ENCODE measurements at places on chromosomes 7 and 10.
A peak's percentile ranks its signal among the peaks of the same experiment; 100 is the strongest.

GRCh38 chr7:76282344-76283253, 19.9 kb upstream of the HSPB1 start:
- no peak for DNase-seq

DNA sequence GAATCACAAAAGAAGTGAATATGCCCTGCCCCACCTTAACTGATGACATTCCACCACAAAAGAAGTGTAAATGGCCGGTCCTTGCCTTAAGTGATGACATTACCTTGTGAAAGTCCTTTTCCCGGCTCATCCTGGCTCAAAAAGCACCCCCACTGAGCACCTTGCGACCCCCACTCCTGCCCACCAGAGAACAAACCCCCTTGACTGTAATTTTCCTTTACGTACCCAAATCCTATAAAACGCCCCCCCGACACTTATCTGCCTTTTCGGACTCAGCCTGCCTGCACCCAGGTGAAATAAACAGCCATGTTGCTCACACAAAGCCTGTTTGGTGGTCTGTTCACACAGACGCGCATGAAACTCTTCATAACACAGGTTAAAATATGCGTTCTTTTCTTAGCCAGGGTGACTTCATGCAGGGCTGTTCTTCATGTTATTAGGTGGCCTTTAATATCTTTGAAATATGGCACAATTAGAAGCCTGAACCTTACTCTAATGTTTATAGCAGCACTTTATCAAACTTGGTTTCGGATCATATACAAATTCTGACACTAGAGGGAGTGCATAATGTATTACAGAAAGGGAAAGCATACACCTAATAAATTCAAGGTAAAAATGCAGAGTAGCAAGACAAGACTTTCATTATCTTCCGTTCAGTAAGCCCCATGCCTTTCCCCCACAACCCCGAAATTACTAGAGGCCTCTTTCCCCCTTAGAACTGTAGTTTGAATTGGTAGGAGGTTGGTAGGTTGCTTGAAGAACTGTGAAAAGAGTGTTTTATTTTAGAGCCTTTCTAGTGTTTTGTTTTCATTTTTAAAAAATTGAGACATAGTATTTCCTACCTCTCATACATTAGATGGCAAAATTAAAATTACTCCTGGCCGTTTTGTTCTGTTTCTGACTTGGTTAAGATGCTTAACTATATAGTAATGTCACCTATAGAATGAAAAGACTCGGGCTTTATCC, 117.9 kb downstream of the NPY start:
- no peak for DNase-seq

DNA sequence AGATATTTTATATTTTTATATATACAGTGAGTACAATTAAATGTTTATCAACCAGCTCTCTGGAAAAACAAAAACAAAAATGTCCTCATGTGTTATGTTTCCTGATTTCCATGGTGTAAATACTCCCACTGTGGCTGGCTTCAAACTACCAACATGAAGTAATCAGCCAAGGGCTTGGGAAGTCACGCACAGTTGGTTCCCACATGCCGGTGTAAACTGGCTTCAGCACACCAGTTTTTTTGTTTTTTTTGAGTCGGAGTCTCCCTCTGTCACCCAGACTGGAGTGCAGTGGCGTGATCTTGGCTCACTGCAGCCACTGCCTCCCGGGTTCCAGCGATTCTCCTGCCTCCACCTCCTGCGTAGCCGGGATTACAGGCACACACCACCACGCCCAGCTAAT, 11.8 kb downstream of the OSBPL3 start:
- no peak for DNase-seq

GRCh38 chr7:124777268-124777667, 11.7 kb upstream of the GPR37 start:
- DNase-seq = no peak

- no peak for DNase-seq
Measured at GRCh38 chr10:75528392-75528791, 97.0 kb downstream of the LRMDA start.

DNA sequence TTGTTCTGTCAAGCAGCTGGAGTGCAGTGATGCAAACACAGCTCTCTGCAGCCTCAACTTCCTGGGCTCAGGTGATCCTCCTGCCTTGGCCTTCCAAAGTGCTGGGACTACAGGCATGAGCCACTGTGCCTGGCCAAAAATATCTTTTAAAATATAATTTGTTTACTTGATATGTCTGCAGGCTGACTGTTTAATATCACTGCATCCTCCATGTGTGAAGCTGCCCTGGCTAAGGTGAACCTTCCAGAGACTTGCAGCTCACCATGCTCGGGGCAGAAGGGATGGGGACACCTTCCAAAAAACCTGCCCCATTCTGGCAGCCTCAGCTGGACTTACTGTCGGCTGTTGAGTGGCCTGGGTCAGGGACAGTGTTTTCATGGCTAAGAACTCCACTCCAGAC, 57.6 kb upstream of the DDC start:
- DNase-seq = no peak

GRCh38 chr10:9437131-9437530, 1382.6 kb downstream of the GATA3 start:
- DNase-seq = no peak

DNA sequence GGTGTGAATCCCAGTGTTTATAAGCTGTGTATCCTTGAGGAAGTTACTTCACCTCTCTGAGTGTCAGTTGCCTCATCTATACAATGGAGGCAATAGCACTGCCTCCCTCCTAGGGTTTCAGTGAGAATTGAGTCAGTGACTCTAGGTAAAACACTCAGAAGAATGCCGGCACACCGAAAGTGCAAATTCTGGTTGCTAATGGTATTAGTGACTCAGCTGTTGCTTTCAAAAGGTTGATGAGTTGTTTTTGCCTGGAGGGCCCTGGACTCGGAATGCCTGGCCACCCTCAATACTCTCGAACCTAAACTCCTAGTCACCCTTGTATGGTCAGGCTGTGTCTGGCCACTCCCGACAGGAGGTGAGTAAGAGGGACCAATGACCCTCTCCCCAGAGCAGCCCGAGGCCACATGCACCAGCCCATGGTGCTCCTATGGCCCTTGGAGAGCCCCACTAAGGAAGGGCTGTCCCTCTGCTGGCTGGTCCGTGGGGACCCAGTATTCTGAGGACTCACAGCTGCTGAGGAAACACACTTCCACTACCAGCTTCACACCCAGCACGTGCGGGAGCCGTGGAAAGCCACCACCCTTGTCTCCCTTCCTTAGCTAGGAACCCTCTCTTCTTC, 60.2 kb downstream of the CALML3 start:
- no peak for DNase-seq

DNA sequence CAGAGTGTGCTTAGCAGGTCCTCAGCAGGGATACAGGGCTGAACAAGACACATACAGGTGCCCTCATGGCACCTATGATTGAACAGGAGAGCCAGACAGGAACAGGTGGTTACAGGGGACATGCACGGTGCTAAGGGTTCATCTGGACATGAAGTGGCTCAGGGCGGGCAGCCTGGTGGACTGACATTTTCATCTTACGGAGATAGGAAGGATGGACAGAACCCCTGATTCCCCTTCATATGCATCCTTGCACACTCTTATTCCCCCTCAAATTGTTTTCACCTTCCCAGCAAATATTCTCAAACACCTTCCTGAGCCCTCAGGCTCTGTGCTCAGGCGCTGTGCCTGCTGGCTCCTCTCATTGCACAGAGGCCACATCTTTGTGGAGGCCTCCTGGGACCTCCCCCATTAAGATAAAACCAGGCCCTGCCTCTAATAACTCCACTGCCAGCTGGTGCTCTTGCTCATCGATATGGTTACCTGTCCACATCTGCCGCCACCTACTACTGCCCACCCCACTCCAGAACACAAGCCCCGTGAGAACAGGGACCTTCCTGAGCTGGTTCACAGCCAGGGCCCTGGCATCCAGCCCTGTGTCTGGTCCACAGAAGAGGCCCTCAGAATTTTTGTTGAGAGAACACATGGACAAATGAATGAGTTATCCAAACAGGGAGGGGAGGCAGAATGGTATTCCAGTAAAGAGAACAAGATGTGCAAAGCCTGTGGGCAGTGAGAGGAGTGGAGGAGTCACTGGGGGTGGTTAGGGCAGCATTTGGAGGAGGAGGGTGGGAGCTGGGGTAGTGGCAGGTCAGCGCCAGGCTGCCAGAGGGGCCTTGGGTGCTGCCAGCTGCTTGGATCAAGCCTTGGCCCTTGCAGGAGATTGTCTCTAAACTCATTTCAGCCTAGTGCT, 68.9 kb upstream of the AQP1 start:
- DNase-seq = no peak

DNA sequence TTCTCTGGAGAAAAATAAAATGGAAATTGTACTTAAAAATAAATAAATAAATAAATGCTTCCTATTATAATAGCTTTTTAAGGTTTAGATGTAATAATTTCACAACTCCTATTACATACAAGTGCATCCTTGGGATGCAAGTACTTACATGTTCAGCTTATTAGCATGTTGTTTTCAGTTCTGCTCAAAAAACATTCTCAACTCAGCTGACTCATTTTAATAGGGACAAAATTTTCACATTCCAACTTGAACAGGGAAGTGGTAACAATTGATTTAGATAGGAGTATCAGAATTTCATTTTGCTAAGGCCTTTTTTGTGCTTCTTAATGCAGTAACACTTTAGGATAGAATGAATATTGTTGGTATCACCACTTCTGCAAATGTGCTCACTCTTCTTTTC, 16.7 kb upstream of the PAPSS2 start:
- no peak for DNase-seq

- no peak for DNase-seq
Measured at GRCh38 chr10:71467569-71468362, 71.0 kb downstream of the CDH23 start.

DNA sequence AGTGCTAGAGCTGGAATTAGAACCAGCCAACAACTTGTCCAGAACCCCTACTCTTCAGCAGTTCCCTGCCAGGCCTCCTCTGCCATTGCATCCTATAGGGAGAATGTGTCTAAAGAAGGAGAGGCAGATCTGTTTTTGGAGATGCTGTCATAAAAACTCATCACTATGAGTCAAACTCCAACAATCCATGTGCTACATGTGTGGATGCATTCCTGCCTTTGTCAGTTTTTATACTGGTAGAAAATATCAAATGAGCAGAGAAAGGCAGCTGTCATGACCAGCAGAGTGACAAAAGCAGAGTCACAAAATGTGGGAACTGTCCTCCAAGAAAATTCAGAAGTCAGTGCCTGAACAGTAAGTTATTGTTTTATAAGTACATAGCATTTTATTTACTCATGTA, 93.0 kb downstream of the ABLIM1 start:
- DNase-seq = no peak

DNA sequence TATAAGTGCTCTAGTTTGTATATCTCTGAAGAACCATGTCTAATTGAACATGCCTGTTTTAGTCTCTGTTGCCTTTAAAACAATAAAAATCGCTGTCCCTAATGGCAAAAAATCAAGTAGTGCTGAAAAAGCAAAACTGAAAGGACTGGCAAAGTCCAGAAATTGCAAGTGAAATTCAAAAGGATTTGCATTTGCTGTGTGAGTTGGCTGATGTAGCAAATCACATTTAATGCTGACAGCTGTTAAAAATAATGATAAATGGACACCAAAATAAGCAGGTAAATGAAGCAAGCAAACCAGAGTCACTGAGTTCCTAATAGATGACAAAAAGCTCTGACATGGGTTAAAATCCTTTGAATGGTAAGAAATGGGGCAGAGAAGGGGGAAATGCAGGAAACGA, 874.1 kb downstream of the GRM8 start:
- no peak for DNase-seq

- no peak for DNase-seq
Measured at GRCh38 chr7:50591480-50592438, 26.6 kb upstream of the DDC start.

DNA sequence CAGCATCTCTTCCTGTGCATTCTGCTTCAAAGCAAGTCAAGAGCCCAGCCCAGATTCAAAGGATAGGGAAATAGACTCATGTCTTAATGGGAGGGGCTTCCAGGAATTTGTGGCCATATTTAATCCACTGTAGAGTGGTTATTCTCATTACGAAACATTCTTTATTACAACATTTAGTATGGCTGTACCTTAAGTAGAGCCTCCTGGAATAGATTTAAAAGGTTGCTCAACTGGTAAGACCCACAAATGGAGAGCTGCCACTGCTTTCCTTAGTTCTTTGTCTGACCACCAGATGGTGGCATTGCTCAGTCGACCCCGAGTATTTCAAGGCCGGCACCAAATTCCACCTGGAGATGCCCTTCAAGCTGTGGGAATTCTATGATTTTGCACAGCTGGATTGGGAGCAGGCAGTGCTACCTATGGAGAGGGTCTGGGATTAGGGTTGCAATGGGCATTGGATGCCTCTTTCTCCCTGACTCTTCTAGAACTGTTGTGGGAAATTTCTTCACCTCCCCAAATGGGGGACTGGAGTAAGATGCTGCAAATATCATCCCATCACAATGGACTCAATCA, 102.2 kb downstream of the RBM20 start:
- peak; percentile 55 for DNase-seq

DNA sequence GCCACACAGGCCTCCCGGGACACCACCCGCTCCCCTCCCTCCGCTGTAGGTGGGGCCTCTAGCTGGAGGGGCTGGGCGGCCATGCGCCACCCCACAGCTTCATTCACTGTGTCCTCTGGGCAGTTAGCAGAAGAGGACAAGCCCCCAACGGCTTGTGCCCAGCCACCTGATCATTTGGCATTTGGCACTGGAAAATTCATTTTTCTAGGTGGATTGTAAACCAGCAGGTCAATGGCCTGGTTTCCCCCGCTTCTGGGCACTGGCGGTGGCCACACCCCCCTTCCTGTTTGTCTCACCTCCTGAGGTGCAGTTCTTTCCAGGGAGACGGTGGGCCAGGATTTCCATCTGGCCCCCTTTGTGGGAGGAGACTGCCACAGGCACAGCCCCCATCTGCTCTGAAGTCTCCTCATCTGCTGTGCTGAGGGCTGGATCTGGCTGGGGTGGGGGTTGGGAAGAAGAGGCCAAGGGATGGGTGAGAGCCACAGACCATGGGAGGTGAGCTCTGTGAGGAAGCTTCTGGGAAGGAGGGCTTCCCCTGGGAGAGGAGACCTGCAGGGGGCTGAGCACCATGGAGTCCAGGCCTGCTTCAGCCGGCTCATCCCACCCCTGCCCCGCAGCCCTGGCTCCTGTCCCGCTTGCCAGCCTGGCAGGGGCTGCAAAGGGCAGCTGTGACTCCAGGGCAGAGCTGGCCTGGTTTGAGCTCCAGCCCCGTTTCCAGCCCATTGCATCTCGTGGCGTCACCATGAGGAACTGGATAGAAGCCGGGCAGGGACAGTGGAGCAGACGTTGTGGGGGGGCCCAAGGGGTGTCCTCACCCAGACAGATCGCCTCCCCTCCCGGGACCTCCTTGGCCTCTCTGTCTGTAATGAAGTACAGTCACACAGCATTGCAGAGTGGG, 40.1 kb upstream of the SLC29A3 start:
- DNase-seq = no peak

DNA sequence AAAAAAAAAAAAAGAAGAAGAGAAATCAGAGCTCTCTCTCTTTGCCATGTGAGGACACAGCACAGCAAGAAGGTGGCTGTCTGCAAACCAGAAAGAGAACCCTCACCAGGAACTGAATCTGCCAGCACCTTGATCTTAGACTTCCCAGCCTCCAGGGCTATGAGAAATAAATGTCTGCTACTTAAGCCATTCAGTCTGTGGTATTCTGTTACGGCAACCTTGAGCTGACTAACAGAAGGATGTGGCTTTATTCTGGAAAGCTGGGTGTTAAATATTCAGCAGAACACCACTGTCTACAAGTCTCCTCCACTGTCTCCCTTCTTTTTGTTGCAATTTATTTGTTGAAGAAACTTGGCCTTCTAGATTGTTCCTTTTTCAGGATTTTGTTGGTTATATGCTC, 5.0 kb downstream of the COL26A1 start:
- no peak for DNase-seq

GRCh38 chr7:156234666-156235494, 405.7 kb upstream of the RNF32 start:
- DNase-seq = no peak

Data from progenitor cell of endocrine pancreas (in vitro differentiated cells).